ENCODE measurements at places on chromosomes 1 and 21.

DNA sequence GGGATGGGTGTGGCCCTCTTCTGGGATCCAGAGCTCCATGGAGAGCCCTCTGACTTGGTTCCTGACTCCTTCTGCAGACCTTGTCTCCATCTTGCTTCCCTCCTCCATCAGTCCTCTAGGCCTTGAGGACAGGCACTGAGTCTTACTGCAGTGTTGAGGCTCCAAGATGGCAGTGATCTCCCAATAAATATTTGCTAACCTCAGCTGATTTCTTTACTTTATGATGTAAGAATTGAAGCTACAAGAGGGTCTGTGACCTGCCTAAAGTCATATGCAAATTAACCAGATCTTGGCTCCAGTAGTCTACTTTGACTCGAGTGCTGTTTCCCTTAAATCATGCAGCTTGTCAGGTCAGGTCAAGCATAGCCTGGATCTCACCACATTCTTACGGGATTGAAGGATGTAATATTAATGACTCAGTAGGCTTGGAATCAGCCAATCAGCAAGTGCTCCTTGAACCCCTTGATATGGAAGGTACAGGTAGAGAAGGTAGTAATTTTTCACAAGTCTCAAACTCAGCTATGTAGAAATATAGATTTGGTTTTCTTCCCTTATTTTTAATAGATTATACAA lies 93.0 kb downstream of the CLIC6 start:
- no peak for DNase-seq

DNA sequence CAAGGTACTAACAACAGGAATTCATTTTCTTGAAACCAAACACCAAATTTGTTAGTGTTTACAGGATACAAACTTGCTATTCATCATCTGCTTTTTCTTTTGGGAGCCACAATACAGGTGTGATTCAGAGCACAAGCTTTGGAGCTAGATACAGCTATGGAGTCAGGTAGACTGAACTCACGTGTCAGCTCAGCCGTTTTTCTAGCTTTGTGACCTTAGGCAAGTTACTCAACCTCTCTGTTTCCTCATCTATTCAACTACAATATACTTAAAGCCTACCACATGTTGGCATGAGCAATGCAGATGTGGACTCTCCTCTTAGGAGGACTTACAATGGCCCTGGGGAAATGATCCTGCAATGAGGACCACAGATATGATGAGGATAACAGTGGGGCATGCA lies 6.3 kb downstream of the HTR1D start:
- DNase-seq, result no peak

- DNase-seq, result no peak
Measured at GRCh38 chr1:62528015-62528414, 69.3 kb upstream of the ANGPTL3 start.

GRCh38 chr1:46653405-46653958 lies 14.7 kb downstream of the ATPAF1 start:
- DNase-seq, result no peak

DNA sequence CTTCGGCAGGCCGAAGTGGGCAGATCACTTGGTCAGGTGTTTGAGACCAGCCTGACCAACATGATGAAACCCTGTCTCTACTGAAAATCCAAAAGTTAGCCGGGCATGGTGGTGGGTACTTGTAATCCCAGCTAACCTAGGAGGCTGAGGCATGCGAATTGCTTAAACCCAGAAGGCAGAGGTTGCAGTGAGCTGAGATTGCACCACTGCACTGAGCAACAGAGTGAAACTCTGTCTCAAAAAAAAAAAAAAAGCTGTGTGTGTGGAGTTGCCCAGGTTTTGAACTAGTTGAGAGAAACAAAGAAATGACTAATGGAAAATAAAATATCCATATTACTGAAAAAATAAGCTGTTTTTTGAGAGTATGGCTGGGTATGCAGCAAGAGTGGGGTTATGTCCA lies 100.2 kb downstream of the GTF2B start:
- DNase-seq, result no peak

GRCh38 chr1:212355230-212355969 lies 59.3 kb downstream of the PACC1 start:
- DNase-seq, result no peak

- no peak for DNase-seq
Measured at GRCh38 chr1:223227486-223228196, 84.6 kb upstream of the TLR5 start.

DNA sequence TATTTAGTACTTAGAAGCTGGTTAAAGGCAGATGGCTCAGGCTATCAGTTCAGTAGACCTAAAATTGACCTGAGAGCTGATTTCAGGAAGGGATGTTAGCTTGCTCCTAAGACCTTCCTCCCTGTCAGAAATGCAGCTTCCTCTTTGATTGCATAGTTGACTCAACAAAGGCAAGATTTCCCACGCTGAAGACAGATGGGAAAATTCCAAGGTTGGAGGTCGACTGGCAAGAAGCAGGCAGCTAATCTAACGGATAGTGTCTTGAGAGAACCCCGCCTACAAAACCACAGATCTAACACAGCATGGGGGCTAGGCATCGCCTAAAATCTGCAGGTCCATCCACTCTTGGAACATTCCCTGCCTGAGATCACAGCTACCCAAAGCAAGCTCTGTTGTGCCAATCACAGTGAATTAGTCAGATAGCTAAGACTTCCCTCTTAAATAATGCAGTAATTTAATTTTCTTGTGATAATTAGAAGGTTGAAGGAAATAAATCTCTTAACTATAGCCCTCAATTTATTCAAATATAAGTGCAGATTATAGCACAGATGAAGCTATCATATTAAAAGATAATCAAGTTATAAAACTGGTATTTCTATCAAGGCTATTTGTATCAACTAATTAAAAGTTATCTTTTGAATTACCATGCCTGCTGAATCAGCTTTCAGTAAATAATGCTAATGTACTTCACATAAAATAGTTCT lies 357.8 kb upstream of the SGIP1 start:
- no peak for DNase-seq

DNA sequence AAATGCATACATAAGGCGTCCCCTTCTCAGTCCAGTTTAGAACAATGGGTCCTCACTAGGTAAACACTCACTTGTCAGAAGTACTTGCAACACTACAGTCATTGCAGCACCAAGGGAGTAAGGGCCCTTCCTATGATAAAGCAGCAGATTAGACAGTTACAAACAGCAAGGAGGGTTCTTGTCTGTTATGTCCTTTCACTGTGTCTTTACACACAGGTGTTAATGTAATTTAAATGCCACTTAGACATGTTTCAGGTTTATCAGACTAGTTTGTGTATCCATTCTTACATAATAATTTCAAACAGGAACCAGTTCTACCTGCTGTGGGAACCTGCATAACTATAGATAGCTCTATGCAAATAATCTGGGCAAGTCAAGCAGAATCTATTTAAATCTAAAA lies 105.6 kb upstream of the USH2A start:
- DNase-seq, result no peak

- DNase-seq, result no peak
Measured at GRCh38 chr1:117569856-117570255, 36.0 kb upstream of the TENT5C start.

DNA sequence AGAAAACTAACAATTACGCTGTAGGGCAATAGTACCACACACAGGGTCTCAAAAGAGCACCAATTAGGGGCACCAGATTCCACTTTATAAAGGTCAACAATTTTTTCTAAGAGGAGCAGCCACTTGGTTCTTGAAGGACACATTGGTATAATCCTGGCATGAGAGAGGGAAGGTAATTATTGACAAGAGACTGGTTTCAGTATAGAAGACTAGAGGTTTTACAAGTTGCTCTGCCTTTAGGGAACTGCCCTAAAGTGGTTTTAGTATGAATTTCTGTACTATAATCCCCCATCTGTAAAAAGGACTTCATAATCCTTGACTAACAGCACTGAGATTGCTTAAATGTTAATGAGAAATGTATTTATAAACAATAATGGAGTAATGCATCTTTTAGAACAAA lies 648.5 kb upstream of the PTBP2 start:
- no peak for DNase-seq

DNA sequence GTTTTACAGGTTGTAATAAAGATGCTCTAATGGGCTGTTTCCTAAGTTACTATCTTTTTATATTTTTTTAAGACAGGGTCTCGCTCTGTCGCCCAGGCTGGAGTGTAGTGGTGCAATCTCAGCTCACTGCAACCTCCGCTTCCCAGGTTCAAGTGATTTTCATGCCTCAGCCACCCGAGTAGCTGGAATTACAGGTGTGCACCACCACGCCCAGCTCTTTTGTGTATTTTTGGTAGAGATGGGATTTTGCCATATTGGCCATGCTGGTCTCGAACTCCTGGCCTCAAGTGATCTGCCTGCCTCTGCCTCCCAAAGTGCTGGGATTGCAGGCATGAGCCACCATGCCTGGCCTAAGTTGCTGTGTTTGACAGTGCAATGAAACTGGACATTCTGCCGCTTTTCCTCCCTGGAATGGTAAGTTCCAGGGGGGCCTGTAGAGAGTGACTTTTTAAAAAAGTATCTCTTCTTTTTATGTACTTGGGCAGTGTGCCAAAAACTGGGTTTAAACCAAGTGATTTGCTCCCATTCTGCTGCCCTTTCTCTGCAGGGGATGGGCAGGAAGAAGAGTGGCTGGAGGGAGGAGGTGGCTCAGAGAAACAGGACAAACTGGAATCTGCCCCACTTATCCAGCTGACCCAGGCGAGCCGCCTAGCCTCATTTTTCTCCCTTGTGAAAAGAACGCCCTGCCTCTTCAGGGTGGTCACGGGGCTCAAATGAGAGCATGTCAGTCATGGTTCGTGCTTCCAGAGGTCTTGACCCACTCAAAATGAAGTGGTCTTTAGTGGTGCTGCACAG lies 2.3 kb downstream of the SLC37A1 start:
- DNase-seq, result no peak

GRCh38 chr1:30845904-30846290 lies 62.7 kb downstream of the SDC3 start:
- DNase-seq, result no peak

- DNase-seq, result no peak
Measured at GRCh38 chr1:100597784-100598183, 59.8 kb downstream of the GPR88 start.

DNA sequence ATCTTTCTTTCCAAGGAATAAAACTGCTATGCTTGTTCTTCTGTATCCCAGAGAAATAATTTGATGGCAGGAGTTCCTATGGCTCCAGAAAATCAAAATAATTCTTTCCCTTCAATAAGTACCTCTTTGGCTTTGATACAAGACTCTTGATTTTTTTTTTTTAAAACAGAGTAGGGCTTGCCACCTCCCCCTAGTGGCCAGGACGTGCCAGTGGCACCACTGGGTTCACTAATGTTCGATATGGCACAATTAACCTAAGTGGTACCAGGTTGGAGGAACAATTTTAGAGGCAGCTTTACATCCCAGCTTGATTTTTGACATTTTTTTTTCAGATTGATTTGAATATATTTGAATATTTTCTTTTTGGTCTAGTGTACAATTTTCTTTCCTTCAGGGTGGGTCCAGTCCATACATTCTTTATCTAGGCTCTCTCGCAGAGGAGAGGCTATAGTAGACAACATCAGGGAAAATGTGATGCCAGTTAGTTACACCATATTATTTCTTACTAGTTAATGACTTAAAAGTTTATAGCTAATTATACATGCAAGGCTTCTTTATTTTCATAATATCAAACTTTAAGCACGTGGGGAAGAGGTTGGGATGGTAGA lies 330.9 kb downstream of the S1PR1 start:
- DNase-seq, result peak; percentile 34

DNA sequence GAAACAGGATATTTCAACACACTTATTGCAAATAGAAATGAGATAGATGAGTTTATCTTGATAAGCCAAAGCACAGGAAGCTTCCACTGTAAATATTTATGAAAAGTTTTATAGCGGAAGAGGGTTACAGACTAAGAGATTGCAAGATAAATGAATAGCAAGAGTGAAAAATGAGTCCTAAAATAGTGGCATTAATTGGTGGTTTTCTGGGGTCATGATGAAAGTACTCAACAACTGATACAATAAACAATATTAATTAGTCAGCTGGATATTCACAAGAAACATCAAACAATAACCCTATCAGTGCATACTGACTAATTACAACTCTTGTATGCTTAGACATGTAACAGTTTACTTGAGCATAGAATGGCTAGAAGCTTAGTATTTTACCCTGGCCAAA lies 154.8 kb upstream of the CHODL start:
- DNase-seq, result no peak

DNA sequence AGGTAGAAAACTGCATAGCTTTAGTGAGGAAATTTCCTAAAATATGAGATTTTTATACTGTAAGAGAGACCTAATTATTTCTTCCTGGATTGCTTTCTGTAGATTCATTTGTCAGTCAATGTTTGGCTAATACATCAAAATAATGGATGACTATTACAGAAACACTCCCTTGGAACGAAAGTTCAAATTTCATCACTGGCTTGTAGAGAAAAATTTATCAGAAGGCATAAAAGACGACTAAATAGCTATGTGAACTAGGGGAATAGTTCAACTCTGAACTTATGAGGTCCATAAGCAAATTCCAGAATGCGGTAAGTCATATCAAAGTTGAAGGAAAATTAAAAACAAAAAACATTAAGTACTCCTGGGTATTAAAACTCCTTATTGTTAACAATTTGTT lies 36.0 kb downstream of the WNT2B start:
- no peak for DNase-seq

DNA sequence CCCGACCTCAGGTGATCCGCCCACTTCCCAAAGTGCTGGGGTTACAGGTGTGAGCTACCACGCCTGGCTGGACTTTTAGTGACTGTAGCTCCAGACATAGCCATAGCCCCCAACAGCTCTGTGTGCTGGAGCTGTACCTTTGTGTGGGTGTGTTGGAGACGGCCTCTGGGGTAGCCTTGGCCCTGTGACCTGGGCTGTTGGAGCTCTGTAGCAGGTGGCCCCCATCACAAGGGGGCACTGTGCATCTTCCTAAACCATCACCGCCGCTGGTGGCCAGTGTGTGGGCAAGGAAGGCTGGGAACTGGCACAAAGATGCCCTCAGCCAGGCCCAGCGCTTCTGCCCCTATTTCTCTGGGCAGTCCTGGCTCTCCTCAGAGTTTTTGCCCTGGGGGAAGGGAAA lies 38.4 kb upstream of the FOXO6 start:
- DNase-seq, result peak; percentile 3

- DNase-seq, result no peak
Measured at GRCh38 chr1:204575221-204576190, 59.3 kb downstream of the MDM4 start.

- DNase-seq, result no peak
Measured at GRCh38 chr1:66348776-66349175, 185.2 kb upstream of the SGIP1 start.

DNA sequence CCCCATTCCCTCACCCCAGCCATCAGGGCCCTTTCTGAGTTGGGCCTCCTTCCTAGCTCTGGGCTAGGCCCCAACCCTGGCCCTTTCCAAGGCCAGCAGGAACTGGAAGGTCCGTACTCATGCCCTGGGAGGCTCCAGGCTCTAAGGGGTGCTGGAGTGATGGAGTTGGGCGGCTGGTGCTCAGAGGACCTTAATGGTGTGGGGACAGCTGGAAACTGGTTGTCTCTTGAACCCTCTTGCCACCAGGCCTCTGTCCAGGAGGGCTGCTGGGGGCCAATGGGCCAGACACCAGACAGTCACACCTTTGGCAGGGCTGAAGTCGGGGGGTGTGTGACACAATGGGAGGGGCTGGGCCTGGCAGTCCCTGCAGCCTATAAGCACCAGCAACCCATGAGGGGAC lies 9.2 kb upstream of the PADI1 start:
- no peak for DNase-seq

GRCh38 chr21:30707409-30707808 lies 11.2 kb downstream of the KRTAP21-3 start:
- no peak for DNase-seq

GRCh38 chr1:236137285-236137852 lies 5.0 kb upstream of the GPR137B start:
- DNase-seq, result no peak

GRCh38 chr1:221687836-221688487 lies 53.9 kb downstream of the DUSP10 start:
- DNase-seq, result no peak

Measured in AML-193 (cell line).